ENCODE measurements at places on chromosomes 1 and 21.

DNA sequence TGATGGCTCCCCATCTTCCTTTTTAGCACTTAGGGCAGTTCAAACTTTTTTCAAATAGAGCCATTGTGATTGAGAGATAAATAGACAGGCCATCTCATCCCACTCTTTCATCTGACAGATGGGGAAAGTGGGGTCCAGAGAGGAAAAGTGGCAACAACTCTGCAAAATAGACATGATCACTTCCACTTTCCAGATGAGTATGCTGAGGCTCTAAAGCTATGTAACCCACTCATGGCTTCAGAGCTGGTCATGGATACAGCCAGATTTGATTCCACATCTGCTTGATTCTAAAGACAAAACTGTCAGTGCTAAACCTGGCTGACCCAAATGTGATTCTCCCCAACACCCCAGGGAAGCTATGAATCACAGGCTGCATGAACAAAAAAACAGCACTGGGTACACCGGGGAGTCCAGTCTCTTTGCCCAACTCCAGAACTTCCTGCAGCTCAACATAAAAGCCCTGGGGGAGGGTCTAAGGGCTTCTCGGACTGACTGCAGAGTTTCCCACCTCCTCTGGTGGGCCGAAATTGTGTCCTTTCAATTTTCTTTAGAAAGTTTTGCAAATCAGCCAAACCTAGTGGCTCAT lies 59.3 kb downstream of the PLPP3 start:
- no peak for DNase-seq

- no peak for DNase-seq
Observed at GRCh38 chr1:228338521-228339051, 68.0 kb downstream of the TRIM11 start.

GRCh38 chr1:156140879-156141707 lies 12.3 kb upstream of the SEMA4A start:
- no peak for DNase-seq

DNA sequence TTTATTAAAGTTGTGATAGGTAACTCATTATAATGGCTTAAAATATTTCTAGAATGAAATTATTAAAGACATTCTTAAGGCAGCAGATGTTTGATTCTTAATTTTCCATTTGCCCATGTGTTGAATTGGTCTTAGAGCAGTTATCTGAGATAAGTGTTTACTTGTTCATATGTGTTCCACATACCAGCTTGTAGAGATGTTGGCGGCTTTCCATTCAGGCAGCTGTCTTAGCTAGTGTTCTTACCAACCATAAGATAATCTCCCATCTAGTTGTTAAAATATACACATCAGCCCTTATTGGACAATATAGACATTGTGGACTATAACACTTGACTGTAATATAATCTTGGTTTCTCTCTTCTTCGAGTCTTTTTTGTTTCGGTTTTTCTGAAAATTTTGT lies 1372.9 kb upstream of the ADGRL2 start:
- no peak for DNase-seq

DNA sequence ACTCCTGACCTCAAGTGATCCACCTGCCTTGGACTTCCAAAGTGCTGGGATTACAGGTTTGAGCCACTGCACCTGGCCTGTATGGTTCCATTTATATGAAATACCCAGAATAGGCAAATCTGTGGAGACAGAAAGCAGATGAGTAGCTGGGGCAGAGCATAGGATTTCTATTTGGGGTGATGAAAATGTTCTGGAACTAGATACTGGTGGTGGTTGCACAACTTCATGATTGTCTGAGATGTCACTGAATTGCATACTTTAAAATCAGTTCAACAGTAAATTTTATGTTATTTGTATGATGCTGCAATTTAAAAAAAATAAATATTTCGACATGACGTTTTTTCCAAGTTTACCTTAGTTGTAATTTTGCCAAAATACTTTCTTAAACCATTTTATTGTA lies 23.9 kb downstream of the ITSN1 start:
- no peak for DNase-seq

- no peak for DNase-seq
Observed at GRCh38 chr1:151238467-151238739, 16.1 kb upstream of the PSMD4 start.

DNA sequence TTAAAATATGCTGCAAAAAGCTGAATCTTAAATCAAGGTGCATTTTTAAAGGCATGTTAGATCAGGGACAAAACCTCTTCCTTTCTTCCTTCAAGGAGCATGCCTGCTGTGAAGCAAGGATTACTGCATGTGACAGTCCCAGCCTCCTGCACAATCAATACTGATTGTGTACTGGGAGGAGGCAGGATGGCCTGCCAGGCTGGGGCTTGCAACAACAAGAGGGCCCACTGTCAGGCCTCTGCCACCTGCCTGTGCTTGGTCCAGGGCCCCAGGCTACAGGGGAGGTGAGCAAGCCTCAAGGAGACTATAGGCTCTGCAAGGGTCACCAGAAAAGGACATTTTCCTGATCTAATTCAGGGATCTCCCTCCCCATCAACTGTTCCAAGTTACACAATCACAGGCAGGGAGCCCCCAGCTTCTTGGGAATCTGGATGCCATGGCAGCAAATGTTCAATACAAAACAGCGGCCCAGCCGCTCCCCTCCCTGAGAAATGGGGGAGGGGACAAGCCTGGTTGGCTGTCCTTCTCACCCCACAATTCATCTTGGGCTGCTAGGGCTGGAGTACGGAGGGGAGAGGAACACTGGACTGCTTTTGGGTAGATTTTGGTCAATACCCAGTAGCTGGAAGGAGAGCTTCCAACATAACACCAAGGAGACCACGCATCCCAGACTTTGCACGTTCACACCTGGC lies 76.7 kb downstream of the SSBP3 start:
- no peak for DNase-seq

DNA sequence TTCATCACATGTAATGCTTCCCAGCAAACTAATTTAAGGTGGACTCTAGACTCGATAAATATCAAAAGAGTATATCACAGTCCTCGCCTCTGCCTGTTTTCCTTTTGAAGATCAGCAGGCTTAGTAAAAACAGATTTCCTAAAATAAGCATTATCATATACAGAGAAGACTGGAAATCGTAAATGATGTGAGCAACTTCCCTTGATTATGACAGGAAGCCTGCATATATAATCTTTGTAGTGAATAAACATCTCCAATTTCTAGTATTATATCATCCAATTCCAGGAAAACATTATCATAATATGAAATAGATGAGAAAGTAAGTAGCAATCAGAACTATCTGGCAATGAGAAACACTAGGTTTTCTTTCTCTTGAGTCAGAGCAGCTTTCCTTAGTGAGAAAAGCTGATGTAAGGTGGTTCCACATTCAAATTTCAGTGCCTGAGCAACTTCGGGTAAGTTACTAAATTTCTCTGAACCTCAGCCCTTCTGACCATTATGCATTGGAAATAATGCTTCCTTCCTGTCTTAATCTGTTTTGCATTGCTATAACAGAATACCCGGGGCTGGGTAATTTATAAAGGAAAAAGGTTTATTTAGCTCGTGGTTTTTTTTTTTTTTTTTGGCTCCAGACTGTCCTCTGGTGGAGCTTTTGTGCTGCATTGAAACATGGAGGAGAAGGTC lies 12.6 kb upstream of the POU2F1 start:
- no peak for DNase-seq

DNA sequence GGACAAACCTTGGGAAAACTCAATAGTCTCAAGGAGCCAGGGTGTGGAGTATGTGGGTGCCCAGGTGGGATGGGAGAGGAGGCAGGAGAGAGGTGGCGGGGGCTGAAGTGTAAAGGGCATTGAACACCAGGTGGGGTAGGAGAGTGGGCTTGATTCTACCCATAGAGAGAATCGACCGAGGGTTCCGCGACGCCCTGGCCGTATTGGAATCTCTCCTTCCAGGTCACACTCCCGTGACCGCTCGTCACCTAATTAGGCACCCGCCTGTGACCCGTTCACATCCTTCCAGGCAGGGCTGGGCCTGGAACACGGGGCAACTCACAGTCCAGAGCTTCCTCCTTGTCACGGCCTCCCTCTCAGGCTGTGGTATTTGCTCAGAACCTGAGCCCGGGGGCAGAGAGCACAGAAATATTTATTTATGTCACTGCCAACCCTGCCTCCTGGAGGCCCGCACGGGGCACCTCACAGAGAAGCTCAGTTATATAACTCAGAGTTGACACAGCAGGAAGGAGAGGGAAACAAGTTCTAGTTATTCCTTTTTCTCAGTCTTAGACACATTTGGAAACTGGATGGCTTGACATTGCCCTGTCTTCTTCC lies 12.0 kb downstream of the NCMAP start:
- no peak for DNase-seq

DNA sequence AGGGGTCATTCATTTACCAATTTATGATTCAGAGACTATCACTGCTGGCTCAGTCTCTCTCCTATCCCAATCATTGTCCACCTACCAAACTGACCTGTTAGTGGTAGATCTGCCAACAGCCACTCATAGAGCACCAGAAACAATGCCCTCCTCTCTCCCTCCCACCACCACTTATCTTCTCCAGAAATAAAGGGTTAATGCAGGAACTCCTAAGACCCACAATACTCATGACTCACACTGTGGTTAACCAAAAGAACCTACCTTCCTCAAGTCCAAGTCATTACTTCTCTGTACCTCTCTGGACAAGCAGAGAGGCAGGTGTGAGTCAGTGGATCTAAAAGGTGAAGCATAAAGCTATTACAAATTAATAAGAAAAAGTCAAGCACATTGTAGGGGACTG lies 40.9 kb upstream of the CAMK1G start:
- no peak for DNase-seq

- no peak for DNase-seq
Observed at GRCh38 chr1:173248247-173248940, 41.3 kb upstream of the TNFSF4 start.

DNA sequence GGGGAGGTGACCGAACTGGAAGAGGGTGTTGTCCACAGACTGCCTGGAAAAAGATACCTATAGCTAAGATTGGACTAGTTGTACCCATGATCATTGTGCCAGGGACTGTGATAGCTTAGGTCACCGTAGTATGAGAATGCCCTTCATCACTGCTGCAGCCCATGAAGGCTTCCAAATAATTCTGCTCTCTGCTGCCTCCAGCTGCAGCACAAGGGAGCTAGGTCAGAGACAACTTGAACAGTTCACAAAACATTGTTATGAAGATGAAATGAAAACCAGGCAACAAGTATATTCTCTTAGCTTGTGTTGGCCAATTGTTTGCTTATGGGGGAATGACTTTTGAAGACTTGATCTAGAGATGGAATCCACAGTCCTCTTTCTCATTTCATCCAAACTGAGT lies 246.7 kb downstream of the MRPL39 start:
- DNase-seq, result no peak

DNA sequence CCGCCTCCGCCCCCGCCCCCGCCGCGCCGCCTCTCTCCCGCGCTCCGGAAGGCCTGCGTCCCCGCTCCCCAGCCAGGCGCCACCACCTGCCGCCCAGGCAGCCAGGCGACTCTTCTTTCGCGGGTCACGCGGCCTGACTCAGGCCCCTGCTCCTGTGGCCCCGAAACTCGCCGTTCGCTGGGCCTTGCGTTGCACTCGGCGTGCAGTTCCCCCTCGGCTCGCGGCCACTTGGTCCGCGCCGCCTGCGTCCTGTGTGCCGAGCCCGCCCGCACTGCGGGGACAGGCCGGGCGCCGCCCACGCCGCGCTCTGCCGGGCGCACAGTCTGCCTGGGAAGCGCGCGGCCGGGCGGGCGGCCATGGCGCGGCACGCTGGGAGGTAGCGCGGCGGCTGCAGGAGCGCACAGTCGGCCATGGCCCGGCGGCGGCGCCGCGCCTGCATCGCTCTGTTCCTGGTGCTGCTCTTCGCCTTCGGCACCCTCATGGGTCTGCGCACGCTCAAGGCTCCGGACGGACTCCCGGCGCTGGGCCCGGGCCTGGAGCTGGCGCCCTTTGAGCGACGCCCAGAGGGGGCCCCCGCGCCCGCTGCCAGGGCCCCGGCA lies at the start of gene MANEAL:
MANEAL (plus strand) TSS at position 75 of the 599 bp plus-strand sequence; CDS start at position 411, 336 bp downstream.
- DNase-seq, result peak; percentile 77

DNA sequence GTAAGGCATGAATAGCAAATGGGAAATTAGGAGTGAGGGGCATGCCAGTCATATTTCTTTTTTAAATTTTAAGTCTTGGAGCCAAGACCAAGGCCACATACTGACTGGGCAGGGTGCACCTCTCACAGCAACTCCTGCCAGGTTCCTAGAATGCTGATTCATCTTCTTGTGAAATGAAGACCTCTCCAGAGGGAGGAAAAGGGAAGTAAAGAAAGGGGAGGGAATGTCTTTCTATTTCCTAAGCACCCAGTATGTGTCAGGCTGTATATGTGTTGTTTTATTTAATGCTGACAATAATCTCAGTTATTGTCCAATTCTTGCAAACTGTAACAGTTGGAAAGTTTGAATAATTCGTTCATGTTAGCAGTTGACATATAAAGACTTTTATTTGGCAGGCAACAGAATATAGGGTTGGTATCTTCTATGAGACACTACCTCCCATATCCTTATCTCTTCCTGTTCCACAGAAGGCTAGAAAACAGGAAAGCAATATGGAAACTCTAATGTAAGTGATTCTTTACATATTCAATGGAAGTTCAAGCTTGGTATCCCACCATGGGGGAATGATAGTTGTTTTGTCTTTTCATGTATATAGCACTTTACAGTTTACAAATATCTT lies 259.1 kb upstream of the USP24 start:
- peak; percentile 68 for DNase-seq

- no peak for DNase-seq
Observed at GRCh38 chr1:166151804-166152203, 15.0 kb downstream of the FAM78B start.

- no peak for DNase-seq
Observed at GRCh38 chr1:198283222-198283621, 126.4 kb downstream of the NEK7 start.

- peak; percentile 77 for DNase-seq
Observed at GRCh38 chr1:228500901-228501871, 14.0 kb downstream of the RNF187 start.

- DNase-seq, result no peak
Observed at GRCh38 chr1:181057079-181057478, 23.3 kb downstream of the MR1 start.

GRCh38 chr1:58539553-58539952 lies 7.0 kb downstream of the OMA1 start:
- no peak for DNase-seq

DNA sequence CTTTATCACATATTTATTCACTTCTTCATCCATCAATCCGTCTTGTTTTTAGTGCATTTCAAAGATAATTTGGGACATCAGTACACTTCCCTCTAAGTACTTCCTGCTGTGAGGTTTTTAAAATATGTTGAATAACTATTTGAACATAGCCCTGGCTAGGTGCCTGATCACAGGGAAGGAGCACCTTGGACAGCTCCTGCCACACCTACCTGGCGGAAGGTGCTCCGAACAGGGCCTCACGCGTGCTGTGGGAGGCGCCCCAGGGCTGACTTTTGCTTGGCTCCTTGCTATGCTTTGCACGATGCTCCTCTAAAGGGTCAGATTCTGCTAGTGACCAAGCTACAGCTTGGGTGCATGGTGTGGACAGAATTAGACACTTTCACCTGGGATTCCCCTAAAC lies 4.9 kb upstream of the ATXN7L2 start:
- DNase-seq, result no peak

GRCh38 chr1:208527156-208527555 lies 283.0 kb upstream of the PLXNA2 start:
- DNase-seq, result no peak

- DNase-seq, result no peak
Observed at GRCh38 chr21:16509476-16509875, 779.7 kb downstream of the USP25 start.

GRCh38 chr1:6795661-6796060 lies 10.4 kb downstream of the CAMTA1 start:
- no peak for DNase-seq

All from CMK (cell line).